ENCODE measurements at places on chromosomes 3 and 15.

- DNase-seq = no peak
Observed at GRCh38 chr3:196916995-196917394, 25.3 kb downstream of the NCBP2 start.

GRCh38 chr3:123140550-123140949, 61.2 kb upstream of the SEC22A start:
- no peak for DNase-seq

DNA sequence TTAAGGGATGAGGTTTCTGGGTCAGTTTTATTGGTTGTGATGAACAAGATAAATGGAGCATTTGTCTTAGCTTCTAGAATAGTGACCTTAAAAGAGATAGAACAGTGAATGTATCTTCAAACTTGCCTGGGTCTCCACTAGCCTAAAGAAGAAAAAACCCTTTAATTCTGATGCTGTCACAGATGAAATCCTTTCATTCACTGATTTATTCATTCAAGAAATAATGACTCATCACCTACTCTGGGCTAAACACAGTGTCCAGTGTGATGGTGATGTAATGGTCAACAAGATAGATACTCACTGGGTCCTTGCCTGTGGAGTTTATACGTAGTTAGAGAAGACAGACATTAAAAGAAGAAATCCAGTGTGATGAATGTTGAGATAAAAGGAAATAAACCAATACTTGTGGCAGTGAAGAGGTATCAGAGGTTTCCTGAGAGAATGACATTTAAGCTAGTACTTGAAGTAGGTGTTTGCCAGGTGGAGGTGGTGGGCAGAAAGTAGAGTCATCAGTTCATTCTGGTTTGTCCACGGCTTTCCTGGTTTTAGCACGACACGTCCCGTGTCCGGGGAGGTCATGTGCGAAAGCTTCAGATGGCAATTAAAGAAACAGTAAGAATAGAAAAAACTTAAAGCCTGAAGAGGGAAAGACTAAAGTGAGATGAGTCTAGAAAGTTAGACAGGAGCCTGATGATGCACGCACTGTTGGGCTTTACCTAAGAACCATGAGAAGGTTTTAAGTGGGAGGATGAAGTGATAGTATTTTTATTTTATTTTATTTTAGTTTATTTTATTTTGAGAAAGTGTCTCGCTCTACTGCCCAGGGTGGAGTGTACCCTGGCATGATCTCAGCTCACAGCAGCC, 18.5 kb downstream of the PAK2 start:
- DNase-seq = no peak

- no peak for DNase-seq
Observed at GRCh38 chr3:70244422-70244821, 68.0 kb downstream of the MDFIC2 start.

- no peak for DNase-seq
Observed at GRCh38 chr3:35658686-35659085, 19.4 kb downstream of the ARPP21 start.

DNA sequence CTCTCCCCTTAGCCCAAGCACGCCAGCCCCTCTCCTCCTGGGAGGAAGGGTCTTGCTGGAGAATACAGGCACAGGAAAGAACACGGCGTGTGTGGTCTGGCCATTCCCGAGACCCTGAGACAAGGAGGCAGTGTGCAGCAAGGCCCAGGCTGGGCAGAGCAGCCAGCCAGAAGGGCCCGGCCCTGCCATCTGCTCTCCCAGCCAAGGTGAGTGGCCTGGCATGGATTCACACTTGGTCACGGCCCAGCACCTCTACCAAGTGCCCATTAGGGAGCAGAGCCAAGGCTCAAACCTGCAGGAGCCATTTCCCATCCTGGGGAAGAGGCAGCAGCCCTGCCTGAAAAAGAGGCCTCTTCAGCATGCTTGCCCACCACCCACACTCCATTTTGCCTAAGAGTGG, 28.6 kb downstream of the MEGF11 start:
- DNase-seq = no peak

DNA sequence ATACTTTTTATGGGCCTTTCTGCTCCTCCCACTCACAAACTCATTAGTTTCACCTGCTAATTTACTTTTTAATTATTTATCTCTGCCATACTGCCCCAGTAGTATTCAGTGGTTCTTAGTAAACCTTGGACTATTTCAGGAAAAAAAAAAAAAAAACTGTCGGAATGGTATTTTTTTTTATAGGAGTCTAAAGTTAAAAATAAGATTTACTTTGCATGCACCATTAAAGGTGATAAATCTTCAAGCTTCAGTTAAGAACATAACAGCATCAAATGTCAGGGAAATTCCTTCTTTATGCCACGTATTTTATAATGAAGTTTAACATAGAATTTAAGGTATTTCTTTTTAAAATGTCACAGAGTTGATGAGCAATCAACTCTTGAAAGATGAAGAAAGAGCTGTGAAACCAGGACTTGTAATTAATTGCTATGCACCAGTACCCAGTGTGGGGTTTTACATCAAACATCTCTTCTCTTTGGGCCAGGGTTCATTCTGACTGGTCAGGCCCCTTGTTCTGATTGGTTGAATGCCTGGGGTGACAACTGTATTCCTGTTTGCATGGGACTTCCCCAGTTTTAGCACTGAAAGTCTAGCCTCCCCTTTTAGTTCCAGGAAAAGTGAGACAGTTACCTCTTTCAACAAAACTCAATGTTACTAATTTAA, 40.3 kb upstream of the PTPRG start:
- peak; percentile 74 for DNase-seq

GRCh38 chr15:75718328-75718727, 5.7 kb upstream of the CSPG4 start:
- no peak for DNase-seq
